ENCODE measurements at places on chromosomes 7 and 10. TPM values are rescaled to one million over a fixed set of nuclear protein-coding genes. Genes with fewer than 3 reads are reported as not detected.

RNF148 gene
- total RNA-seq, result 0.45 TPM

SLC18A3 gene
- under 0.01 TPM for total RNA-seq

ADCY1 gene
- 2.3 TPM for total RNA-seq

CCL24 gene
- not detected for total RNA-seq

MBL2 gene
- total RNA-seq, result not detected

OR2A1 gene
- total RNA-seq, result 0.08 TPM

OR2A25 gene
- not detected for total RNA-seq

GIMAP4 gene
- total RNA-seq, result not detected

NEUROD6 gene
- not detected for total RNA-seq

KLF14 gene
- total RNA-seq, result not detected

GRK5 gene
- total RNA-seq, result 15.8 TPM

ZNF488 gene
- not detected for total RNA-seq
